NCI-H2107 (cell line): ENCODE measurements at places on chromosomes 13 and 19.

GRCh38 chr19:5369962-5370367 is 29.4 kb upstream of the PTPRS start:
- DNase-seq: no peak

GRCh38 chr13:95535243-95535642 is 17.3 kb upstream of the CLDN10 start:
- no peak for DNase-seq

DNA sequence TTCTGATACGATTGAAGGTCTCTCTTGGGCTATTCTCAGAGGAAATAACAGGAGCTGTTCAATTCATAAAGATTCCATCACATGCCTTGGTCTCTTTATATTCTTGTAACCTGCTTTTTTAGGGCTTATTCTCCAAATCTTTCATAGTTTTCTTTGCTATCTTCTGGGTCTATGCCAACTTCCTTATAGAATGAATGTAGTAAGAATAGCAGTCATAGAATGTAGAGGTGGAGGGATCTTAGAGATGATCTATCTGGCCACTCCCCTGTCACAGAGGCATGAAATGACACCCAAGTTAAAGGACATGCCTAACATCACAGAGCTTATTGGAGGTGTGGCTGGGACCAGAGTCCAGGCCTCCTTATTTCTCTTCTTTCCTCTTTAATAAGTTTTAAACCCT is 13.2 kb downstream of the LCP1 start:
- no peak for DNase-seq

GRCh38 chr19:12834566-12834943 is at the start of gene RTBDN:
TSS of gene RTBDN (minus strand) at chr19:12834579. CDS start at chr19:12829979, 4,600 bp downstream.
- DNase-seq: no peak

DNA sequence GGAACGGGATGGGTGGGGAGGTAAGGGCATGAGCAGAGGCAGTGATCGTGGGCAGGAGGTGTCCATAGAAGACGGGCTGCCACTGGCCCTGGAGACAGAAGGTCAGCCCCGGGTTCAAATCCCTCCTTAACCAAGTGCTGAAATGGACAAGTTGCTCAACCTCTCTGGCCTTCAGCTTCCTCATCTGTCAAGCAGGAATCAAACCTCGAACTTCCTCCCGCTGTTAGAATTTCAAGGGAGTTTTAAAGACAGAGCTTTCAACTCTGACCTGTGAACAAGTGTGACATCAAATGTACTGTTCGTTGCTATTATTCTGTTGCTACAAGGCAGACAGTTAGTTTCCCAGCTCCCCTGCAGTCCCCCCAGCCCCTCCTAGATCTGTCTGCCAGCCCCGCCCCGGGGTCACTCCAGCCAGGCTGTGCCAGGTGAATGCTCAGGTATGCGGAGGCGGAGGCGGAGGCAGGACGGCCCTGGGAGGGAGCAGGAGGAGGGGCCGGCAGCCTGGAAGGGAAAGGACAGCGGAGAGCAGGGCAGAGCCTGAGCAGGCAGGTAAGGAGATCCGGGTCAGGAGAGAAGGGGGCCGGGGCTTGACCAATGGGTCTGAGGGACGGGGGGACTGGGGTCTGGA is at the start of gene EPS8L1:
TSS of gene EPS8L1 (plus strand) at position 499 of the 628 bp plus-strand sequence. CDS start 576 bp downstream, outside the sequence.
- no peak for DNase-seq

GRCh38 chr19:34319230-34319585 is 45.8 kb upstream of the GPI start:
- no peak for DNase-seq

- DNase-seq: no peak
These were observed 66.9 kb upstream of the DIAPH3 start for GRCh38 chr13:60230593-60230992.

- DNase-seq: no peak
These were observed 72.6 kb downstream of the ELF1 start for GRCh38 chr13:40946485-40946884.

DNA sequence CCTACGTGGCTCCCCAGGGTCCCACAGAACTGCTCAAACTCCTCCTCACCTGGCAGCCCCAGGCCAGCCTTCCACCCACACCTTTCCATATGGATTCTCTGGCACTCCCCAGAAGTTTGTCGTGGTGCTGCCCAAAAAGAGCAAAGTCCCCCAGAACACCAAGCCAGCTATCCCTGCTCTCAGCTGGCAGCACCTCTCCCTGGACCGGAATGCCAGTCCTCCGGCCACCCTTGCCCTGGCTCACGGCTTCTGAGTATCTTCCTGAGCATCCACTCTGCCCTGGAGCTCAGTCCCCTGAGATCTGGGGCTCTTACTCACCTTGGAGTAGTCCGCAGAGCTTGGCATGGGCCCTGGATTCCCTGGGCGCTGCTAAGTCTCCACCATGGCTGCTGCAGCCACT is 166.5 kb upstream of the ZNF507 start:
- no peak for DNase-seq

- DNase-seq: no peak
These were observed 104.7 kb upstream of the MBNL2 start for GRCh38 chr13:97117388-97117910.

GRCh38 chr19:56120371-56121179 is 520 bp downstream of the ZNF787 start:
- DNase-seq: no peak

DNA sequence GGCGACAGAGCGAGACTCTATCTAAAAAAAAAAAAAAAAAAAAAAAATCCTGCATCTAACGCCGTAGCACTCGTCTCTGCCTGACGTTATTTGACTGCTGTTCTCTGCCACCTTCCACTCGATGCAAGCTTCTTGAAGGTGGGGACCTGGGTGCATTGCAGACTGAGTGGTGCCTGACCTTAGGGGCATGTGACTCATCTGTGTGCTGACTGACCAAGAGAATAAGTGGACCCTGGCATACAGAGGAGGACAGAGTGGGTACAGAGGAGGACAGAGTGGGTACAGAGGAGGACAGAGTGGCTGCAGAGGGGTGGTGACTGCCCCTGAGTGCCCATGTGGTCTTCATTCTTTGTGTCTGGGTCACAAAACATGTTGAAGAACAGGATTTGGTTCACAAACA is 7.6 kb downstream of the WTIP start:
- DNase-seq: no peak

DNA sequence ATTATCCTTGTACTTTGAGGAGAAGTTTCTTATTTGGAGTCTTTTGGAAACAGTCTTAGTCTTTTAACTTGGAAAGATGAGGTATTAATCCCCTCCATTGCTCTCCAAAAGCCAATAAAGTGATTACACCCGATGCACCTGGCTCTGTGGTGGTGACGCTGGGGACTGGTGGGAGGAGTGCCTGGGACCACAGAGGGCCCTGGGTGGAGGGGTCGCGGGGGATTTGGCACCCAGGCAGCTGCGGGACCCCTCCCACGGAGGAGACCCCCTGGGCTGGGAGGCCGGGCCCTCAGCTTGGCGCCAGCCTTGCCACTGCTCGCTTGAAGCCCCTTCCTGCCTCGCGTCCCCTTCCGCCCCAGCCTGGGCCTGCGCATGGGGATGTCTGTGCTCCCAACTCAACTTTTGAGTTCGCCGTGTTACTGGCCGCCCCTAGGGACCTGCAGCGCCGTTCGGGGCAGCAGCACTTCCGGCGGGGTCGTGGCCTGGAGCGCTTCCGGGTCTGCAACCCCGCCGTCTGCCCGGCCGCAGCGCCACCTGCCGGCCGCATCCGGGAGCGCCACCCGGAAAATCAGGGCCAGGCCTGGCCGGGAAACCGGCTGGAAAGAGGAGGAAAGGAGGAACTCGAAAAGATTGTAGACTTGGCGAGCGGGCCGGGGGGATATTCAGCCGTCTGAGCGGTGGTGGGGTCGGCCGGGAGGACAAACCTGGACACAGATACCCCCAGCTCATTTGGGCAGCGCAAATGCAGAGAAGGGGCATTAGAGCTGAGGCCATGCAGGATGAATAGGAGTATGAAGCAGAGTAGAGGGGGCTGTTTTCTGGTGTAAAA is 8.4 kb downstream of the PEAK3 start:
- DNase-seq: peak; percentile 66

- DNase-seq: no peak
These were observed 134.0 kb downstream of the COG6 start for GRCh38 chr13:39789451-39789850.

- DNase-seq: no peak
These were observed 244.8 kb upstream of the KLHL1 start for GRCh38 chr13:70353096-70353495.

GRCh38 chr13:33727297-33728083 is 90.5 kb upstream of the RFC3 start:
- DNase-seq: no peak

- no peak for DNase-seq
These were observed 13.8 kb upstream of the EHD2 start for GRCh38 chr19:47699360-47699917.

GRCh38 chr19:41225238-41226052 is 6.4 kb downstream of the AXL start:
- DNase-seq: no peak

DNA sequence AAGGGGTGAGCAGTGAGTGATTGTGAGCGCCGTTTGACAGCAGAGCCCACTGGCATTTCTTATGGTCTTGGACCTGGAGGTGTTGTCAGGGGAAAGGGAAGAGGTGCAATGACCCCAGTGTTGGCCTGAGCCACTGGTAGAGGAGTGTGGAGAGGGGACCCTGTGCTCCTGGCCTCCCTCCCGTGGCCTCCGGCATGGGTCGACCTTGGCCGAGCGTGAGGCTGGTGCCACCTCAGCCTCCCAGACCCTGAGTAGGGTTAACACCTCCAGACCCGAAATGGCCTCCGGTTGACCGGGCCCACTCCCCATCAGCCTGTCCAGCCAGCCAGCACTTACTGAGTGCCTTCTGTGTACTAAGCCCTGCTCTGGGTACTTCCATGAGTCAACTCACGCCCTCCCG is 6.5 kb downstream of the TRAPPC5 start:
- no peak for DNase-seq

DNA sequence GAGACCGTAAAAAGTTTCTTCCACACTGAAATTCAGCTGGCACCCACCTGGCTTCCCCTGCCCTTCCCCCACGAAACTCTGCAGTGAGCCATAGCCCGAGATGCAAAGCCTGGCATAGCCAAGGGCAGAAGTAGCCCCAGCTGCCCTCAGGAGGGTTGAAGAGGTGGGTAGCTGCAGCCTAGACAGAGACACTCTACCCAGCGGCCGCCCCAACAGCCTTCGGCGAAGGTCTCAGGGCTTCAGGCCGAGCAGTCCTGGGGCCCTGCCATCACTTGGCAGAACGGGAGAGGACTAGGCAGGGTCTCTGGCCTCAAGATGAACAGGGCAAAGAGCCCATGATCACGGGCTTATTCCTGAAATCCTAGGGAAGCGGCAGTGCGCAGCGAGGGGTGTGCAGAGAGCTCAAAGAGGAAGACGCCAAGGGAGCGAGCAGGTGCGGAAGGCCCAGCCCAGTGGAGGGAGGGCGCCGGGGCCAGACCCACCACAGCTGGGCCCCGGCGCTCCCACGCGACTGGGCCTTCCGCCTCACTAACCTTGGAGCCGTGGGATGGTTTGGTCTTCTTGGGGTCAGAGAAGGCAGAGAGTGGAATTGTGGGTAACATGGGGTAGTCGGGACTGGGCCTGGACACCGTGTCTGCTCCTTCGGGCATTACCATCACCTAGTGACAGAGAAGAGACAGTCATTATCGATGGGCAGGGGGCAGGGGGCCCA is 53.2 kb downstream of the MLLT1 start:
- no peak for DNase-seq

DNA sequence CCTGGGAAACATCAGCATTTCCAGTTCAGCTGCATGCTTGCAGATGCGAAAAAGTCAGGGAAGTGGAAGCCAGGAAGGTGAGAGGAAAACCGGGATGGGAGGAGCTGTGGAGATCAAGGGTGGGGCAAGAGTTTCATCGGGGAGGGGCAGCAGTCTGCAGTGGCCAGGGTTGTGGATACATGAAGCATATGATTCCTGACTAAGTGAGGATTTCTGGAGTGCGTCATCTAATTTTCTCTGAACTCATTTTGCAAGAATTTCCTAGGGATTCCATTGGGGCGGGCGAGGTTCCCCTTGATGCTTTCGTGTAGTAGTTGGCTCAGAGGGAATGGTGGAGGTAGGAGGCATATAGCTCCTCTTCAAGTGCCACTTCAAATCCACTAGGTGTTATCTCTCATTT is 344.1 kb upstream of the TMTC4 start:
- DNase-seq: no peak

DNA sequence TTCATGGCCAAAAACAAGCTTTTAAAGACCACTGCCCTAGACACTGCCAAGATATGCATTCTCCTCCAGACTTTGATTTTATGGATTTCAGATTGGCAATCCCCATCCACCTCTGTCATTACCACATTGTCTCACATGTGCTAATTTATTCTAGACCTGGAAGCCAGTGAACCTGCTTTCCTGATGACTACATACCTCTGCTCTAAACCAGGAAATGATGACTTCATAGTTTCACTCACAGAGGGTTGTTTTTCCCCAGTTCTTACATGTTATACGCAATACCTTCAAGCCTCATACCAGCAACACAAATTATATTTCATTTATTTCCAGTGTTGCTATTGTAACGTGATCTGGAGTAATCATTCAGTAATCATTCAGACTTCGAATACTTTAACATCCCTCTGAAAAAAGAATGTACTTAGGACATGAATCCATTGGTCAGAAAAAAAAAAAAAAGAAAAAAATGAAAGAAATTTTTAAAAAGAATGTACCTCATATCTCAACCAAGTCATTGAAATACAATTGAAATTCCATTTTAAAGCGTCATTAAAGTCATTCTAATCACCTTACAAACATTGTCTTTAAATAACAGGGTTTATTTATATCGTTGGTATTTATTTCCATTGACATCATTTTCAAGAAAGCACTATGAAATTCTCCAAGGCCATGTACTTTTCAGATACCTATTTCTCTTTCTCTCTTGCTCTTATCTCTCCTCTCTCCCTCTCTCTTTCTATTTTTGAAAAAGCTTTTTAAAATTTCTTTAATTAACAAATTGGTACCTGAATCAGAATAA is 33.4 kb upstream of the KLF5 start:
- DNase-seq: no peak

DNA sequence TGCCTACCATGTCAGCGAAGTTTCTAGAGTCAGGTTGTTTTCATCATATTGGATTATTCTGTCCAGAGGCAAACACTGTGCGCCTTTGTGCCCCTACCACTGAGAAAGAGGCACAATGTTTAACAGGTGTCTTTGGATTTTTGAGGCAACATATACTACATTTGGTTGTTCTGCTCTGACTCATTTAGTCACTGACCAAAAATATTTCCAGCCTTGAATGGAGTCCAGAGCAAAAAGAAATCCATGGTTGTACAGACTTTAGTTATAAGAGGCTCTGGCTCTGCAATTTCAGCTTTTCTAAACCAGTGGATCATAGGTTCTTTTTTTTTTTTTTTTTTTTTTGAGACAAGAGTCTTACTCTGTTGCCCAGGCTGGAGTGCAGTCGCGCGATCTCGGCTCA is 35.7 kb downstream of the LACC1 start:
- no peak for DNase-seq
